ENCODE measurements at places on chromosomes 16 and 17.

GRCh38 chr17:73261617-73261951, at the start of gene CPSF4L:
TSS of gene CPSF4L (minus strand) at chr17:73261880. CDS start at chr17:73261818, 62 bp downstream.
- DNase-seq, result no peak

- DNase-seq, result no peak
Observed at GRCh38 chr16:85061566-85061965, 34.0 kb downstream of the KIAA0513 start.

GRCh38 chr17:76654408-76654807, 10.9 kb upstream of the ST6GALNAC1 start:
- no peak for DNase-seq

DNA sequence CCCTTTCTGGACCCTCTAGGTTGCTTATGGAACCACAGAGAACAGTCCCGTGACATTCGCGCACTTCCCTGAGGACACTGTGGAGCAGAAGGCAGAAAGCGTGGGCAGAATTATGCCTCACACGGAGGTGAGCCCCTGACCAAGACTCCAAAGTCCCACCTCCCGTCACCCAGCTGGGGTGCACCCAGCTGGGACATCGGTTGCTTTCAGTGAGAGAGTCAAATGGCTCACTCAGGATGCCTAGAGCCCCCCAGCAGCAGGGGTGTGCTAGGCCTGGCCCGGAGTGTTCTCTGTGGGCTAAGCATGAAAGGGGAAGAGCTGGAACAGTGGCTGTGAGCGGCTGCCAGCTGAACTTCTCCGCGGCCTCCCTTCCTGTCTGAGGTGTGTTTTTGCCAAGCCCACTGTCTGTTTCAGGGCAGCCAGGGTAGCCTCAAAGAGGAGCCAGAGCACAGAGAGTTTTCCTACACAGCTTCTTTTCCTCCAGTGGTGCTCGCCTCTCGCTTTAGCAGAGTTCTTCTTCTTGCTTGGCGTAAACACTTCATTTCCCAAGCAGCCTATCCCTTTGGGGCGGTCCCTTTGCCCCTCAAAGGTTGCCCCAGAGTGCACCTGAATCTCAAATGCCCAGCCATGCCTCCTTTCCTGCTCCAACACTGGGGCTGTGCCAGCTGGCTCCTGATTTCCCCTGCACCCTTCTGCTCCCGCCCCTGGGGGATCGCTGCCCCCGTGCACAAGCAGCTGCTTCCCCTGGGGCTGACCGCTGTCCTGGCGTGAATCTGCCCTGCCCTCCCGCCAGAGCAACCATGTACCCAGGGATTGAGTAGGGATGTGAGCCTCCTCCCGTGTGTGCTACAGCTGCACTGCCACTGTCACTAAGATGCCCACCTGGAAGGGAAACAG, 2.6 kb upstream of the CHAD start:
- DNase-seq, result no peak

GRCh38 chr16:11033629-11034420, 89.5 kb downstream of the CLEC16A start:
- peak; percentile 97 for DNase-seq

GRCh38 chr17:40329839-40330794, 21.1 kb downstream of the RARA start:
- no peak for DNase-seq

DNA sequence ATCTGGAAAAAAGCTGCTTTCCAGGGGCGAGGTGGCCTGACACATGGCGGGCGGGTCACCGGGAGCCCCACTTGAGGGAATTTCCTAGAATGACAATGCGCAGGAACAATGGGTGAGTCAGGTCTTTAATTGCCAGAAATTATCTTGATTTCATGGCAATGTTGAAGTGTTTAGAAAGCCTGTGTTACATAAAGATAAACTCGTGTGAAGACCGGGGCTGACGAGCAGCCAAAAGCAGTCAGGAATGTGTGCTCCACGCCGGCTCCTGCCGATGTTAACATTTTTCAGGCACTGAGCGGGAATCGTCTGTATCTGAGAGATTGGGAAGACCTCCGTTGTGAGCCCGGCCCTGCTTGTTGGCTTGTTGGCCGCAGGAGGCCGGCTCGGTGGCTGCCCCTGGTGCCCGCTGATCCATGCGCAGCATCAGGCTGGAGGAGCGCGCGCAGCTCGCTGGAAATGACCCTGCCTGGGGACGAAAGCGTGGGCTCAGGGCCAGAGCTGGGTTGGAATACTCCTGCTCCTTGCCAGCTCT, 353.1 kb downstream of the FOXL1 start:
- DNase-seq, result peak; percentile 82

DNA sequence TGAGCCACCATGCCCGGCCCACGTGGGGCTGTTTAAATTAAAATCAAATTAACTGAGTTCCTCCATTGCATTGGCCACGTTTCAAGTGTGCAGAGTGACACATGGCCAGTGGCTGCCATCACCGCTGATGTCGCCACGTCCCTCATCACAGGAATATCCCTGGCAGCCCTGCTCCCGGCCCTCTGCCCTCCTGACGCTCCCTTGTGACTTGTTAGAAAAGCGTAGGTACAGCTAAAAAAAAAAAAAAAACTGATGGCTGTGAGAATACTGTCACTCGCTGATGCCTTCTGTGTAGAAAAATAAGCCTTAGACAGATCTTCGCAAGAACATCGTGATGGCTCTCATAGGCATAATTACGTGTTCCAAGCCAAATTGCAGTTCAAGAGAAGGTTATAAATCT, 21.7 kb downstream of the CARHSP1 start:
- DNase-seq, result no peak

GRCh38 chr16:80150978-80151721, 389.6 kb upstream of the DYNLRB2 start:
- no peak for DNase-seq

DNA sequence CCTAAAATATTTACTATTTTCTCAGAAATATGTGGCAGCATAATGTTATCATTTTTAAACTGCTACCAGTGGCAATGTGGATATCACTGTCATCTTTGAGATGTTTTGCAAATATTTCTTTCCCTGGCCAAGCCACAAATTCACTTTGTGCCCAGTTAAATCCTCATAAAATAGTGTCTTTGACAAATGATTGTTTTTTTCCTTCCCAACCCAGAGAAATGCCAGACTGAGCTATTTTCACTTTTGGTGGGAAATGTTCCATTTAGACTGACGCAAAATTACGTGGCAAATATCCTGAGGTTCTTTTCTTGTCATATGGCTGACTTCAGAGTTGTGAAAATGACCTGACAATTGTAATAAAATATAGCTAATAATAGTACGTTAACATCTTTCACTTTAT, 807.0 kb upstream of the SOX9 start:
- no peak for DNase-seq

GRCh38 chr17:51269991-51270390, 9.6 kb downstream of the UTP18 start:
- DNase-seq, result no peak
